CD4-positive, CD25-positive, alpha-beta regulatory T cell (primary cell): ENCODE measurements at places on chromosomes 2 and 18. TPM values are rescaled to one million over a fixed set of nuclear protein-coding genes. Genes with fewer than 3 reads are reported as not detected.

The PRSS56 gene
- total RNA-seq, result not detected

DNA sequence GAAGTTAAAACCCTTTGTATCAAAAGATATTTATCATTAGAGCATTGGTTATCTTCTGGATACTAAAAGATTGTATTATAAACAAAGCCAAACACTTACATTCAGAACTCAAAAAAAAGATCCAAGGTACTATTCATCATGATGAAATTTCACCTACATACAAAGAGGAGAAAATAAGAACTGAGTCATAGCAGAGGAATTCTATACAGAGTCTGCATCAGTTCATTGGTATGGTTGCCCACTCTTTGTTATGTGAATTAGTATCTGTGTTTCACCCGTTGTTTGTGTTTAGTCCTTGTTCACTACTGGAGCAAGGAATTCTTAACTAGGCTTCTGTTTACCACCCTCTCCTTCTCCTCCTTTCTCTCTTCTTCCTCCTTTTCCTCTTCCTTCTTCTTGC, 157.9 kb downstream of the LNPK start:
- DNase-seq, result no peak

The KLHL14 gene
- not detected for total RNA-seq

GRCh38 chr2:39816845-39817244, 37.8 kb upstream of the THUMPD2 start:
- no peak for DNase-seq

- no peak for DNase-seq
Measured at GRCh38 chr2:229230256-229230655, 40.8 kb downstream of the PID1 start.

DNA sequence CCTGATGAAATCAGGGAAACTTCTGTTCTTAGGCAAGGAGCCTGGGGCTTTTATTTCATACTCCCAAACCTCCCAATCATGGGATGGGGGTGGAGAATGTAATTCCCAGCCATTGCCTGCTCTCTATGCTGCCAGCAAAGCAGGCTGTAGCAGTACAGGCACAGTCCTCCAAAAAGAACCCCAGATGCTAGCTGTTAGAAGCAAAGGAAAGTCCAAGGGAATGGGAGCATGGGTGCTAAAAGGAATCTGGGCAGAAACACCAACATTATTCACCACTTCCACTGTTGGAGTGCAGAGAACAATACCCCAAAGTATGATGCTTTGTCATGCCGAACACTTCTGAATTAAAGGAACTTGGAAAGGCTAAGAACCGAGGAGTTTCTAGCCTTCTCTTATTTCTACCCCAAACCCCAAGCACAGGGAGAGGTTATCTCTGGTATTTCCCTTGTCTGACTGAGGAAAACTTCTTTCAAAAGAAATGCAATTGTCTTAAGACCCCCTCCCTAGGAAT, 24.7 kb downstream of the MDH1 start:
- DNase-seq, result no peak

DNA sequence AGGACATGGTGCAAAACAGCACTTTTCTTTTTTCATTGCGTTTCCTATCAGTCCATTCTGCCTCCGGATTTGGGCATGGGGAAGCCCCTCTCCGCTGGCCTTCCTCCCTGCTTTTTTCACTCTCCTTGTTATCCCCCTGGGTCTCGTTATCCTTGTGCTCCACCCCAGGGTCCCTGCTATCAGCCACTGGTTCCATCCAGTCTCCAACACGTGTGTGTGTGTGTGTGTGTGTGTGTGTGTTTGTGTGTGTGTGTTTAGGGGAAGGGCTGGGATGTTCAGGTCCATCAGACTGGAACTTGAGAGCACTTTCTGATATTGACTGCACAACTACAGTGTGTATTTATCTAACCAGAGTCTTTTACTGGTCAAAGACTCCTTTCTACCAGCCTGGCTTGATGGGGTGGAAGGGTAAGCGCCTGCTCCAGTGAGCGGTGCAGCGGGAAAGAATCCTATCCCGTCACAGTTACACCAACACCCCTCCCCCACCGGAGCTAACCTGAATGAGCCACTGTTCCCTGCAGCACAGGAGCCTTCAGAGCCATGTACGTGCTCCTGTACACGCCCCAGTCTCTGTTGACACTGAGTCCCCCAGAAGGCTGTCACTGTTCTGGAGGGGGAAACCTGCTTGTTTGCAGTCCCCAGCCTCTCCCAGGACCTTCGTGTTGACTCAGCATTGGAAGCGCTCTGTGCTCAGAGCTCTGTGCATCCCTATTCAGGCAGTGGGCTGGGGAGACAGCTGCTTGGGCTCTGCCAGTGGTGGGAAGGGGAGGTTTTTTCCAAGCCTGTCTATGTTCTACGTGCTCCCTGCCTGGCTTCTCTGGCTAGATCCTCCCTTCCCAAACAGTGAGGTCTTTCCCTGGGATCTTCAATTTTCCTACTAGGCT, 4.6 kb downstream of the INHA start:
- DNase-seq, result no peak

DNA sequence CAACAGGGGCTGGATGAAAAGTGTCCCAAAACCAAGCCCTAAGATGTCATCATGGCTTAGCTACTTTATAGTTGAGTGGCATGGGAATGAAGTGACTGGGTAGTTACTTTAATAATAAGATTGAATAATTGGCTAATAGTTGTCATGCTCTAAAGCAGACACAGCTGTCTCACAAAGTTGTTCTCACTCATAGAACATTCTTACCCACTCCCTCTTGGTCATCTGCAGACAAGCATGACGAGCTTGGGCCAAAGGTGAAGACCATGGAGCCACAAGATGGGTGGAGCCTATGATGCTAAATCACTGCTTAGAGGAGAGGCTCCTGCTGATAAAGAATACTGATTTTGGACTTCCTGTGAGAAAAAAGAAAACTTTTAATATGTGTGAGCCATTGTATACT, 62.4 kb upstream of the MMADHC start:
- DNase-seq, result no peak

The SLC4A5 gene
- 12.7 TPM for total RNA-seq

The HK2 gene
- total RNA-seq, result 11.4 TPM

GRCh38 chr18:74370115-74370514, 54.5 kb downstream of the C18orf63 start:
- no peak for DNase-seq

DNA sequence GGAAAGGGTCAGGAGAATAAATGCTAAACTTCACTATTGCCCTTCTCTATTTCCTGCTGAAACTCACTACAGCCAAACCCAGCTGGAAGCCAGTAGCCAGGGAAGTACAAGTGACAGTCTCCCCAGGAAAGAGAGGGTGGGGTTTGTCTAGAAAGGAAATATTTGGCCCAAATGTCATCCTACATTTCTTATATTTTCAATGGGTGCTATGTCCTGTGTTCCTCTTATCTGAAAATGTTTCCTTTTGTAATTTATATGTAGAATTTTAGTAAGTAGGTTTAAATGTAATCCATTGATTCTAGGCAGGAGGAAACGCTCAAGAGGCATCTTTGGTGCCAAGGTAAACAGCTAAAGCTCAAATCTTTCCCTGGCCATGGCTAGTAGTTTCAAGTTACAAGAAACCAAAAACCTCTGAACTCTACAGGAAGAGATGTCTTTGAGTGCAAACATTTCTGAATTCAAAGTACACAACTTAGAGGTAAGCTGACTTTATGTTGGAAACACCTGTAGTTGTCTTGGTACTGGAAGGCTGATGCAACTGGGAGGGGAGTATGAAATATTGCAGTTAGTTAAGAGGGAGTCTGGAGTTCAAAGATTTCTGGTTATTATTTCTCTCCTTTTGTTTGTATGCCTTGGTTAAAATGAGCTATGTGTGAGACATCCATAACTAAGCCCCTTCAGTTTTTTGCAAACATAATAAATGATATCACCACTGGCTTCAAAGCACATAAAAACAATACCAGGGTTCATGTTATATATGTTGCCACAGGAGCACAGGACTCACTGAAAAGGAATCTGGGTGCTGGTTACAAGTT, 356.1 kb upstream of the ZC3H15 start:
- DNase-seq, result no peak

- no peak for DNase-seq
Measured at GRCh38 chr18:49112031-49112430, 161.3 kb upstream of the SMAD7 start.

GRCh38 chr2:212958757-212959295, 192.6 kb downstream of the IKZF2 start:
- DNase-seq, result peak; percentile 34

The MPV17 gene
- total RNA-seq, result 56.7 TPM

DNA sequence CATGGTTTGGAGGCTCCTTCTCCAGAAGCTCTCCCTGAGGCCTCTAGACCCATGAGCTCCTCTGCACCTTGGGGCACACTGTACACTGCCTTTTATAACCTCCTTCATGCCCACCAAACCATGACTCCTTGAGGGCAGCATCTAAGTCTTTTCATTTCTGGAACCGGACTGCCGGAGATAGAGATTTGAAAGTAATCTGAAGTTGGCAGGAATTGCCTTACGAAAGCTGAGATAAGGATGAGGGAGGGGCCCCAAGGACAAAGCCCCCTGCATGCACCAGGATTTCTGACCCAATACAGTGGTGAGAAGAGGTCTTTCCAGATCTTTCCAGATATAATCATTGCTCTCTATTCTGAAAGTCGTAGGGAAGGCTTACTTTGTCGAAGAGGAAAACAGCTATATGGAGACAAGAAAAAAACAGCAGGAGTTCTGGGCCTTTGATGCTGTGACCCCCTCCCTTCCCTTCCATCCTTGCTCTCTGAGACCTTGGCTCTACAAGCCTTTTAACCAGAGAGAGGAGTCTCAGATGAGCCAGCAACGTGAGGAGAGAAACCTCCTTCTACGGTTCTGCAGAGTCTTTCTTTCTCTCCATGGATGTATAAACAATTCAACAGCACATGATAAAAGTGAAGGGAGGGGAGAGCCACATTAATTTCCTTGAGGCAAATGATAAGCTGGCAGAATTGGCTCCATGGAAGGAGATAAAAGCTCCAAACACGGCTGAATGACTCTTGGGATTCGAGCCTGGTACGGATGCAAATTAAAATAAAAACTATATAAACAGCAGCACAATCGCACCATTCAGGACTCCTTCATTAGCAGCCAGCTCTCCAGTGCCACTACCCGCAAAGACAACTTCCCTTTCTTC, 88.0 kb upstream of the RTN4 start:
- DNase-seq, result no peak

DNA sequence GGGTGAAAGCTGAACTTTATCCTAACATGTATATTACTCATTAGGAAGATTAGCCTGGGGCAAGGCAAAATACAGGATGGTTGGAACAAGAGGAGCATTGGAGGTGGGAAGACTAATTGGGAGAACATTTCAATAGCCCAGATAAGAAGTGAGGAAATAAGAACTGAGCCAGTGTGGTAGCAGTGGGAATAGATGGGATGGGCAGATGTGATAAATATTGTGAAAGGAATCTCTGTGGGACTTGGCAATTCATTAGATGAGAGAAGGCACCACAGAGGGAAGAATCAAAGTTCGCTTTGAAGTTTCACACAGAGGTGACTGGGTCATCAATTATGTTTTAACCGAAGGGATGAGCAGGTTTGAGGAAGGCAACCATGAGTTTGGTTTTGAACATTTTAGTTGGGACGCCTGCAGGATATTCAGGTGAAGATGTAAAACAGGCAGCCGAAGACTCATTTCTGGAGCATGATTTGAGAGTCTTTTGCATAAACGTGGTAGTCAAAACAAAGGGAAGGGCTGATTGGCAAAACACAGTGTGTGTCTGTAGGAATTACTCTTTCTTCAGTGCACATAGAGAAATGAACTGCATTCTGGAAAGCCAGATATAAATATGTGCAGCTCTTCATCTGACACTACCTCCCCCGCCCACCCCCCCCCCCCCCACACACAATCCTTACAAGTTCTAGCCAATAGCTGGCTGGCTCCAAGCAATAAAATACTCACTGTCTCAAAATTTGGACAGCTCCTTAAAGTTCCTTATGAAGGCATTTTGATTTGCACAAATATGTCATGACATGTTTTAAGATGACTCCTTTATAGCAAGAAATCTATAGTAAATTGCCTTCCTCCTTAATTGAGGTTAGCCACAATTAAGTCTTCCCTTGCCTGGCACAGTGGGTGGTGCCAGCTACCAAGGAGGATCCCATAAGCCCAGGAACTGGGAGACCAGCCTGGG, 1.9 kb upstream of the SLC1A4 start:
- peak; percentile 43 for DNase-seq

The PLGLB1 gene
- 8.2 TPM for total RNA-seq

- no peak for DNase-seq
Measured at GRCh38 chr2:15006667-15007066, 374.1 kb downstream of the LRATD1 start.
